Lower lobe of right lung (tissue), 2 donors: ENCODE measurements at places on chromosomes 7 and 10.

DNA sequence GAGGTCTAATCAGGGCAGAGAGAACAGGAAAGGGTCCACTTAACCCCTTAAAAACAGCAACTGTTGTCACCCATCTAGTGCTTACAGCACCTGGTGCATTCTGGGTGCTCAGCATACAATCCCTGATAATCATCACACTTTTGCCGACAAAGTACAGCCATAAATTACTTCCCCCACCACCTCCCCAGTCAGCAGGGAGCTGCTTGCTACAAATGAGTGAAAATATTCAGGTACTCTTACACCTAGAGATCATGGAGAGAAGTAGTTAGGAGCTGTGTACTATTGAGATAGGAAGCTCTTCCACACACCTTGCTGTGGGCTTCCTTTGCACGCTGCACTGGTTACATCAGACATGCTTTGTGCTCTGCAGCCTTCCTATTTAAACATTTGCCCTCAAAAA lies 723.5 kb upstream of the GALNT17 start:
- no peak overlapping the region for H3K4me3 ChIP-seq
- no peak overlapping the region for H3K27ac ChIP-seq
- DNase-seq: no peak
- no peaks in the 10 kb centered on the region for H3K36me3 ChIP-seq
- no peaks in the 10 kb centered on the region for H3K27me3 ChIP-seq
- no peaks in the 10 kb centered on the region for H3K4me1 ChIP-seq

DNA sequence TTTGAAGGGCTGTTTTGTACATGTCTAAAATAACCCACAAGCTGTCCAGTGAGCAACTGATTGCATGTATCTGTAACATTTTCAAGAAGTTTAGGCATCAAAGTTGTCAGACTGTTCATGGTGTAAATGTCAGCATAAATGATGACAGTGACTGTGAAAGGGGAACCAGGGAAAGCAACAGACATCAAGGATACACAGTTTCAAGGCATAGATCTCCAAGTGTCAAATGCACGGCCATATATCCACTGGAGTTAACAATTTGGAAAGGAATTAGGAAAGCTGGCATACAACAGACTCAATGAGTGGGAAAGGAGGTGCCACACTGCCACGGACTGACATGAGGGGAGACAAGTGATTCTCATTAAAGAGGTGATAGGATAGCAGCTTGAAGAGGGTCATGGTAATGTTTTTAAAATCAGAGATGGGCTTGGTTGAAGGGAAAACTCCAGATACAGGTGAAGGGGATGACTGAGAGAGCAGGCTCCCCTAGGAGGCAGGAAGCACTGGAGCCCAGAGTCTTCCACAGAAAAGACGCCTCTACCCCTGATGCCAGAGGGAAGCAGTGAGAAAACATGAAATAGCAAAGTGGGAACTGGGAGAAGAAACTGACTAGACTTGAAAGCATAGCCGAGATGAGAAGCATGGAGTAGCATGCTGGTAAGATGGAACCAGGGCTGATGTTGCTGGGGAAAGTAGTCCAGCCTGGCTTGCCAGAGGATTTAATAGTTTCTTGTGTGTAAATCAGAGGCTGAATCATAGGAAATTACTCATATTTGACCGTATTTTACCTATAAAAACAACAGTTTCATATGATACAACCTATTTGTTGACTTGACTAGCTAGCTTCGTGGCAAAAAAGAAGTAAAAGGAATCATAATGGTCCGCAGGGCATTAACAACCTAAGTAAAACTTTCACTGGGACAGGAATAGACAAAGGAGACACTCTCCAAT lies 18.6 kb downstream of the NSMCE4A start:
- DNase-seq: no peak
- no peak overlapping the region for H3K4me3 ChIP-seq
- H3K36me3 ChIP-seq: peaks cover 68% of the 10 kb centered on the region
- H3K27ac ChIP-seq: no peak overlapping the region
- H3K4me1 ChIP-seq: no peaks in the 10 kb centered on the region
- H3K27me3 ChIP-seq: no peaks in the 10 kb centered on the region

DNA sequence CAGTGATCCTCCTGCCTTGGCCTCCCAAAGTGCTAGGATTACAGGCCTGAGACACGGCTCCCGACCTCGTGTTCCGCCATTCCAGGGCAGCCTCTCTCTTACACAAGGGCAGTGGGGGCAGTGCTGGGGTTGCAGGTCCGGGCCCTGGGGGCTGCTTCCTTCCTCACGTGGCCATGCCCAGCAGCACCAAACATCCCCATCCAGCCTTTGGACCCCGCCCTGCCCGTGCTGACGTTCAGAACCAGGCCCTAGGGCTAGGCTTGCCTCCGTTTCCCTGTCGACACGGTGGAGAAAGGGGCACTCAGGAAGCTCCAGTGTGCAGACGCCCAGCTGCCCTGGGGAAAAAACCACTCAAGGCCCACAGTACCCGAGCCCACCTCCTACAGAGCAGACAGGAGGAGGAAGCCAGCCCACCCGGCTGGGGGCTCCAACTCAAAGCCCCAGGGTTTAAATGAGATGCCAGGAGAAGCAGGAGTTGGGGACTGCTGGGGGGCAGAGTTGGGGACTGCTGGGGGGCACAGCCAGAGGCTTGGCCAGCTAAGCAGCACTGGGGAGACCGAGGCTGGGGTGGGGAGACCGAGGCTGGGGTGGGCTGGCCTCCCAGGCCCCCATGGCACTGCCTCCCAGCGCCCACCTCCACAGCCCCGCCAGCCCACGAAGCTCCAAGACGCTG lies 35.9 kb downstream of the ADAP1 start:
- peak; percentile 32 for DNase-seq
- H3K4me1 ChIP-seq: peaks cover 18% of the 10 kb centered on the region
- H3K27ac ChIP-seq: no peak overlapping the region
- no peaks in the 10 kb centered on the region for H3K27me3 ChIP-seq
- no peak overlapping the region for H3K4me3 ChIP-seq

- no peak for DNase-seq
- H3K27ac ChIP-seq: no peak overlapping the region
- no peaks in the 10 kb centered on the region for H3K36me3 ChIP-seq
- no peaks in the 10 kb centered on the region for H3K4me1 ChIP-seq
Observed at GRCh38 chr7:8205537-8205936, 56.4 kb downstream of the ICA1 start.

DNA sequence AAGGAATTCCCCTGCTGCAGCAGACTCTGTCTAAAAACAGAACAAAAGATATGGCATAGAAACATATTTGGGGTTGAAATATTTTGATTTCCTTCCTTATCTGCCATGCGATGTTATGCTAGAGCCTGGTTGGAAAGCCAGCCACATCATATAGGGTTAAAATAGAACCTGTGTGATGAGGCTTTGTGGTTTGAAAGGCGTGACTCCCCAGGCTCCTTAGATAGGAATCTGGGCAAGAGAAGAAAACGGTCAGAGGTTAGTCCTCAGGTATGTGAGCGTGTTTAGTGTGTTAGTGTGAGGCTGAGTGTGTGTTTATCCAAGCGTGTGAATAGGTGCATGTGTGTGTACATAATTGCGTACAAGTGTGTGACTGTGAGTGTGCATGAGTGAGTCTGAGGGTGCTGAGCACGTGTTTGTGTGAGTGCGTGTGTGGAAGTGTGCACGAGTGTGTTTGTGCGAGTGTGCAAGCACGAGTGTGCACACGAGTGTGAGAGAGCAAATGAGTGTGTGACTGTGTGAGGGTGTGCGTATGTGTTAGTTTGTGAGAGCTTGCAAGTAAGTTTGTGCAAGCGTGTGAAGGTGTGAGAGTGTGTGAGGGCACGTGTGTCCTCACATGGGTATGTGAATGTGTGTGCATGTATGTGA lies 79.9 kb downstream of the COL26A1 start:
- DNase-seq: no peak
- H3K27me3 ChIP-seq: no peaks in the 10 kb centered on the region
- H3K27ac ChIP-seq: no peak overlapping the region

GRCh38 chr10:78937800-78938694 lies 130.7 kb upstream of the ZMIZ1 start:
- peaks cover 45% of the 10 kb centered on the region for H3K4me1 ChIP-seq
- no peak overlapping the region for H3K4me3 ChIP-seq
- peak overlapping the region; percentile 79 for H3K27ac ChIP-seq

GRCh38 chr10:29479981-29480954 lies 154.5 kb downstream of the SVIL start:
- peaks cover 81% of the 10 kb centered on the region for H3K36me3 ChIP-seq
- peaks cover 7% of the 10 kb centered on the region for H3K4me1 ChIP-seq
- H3K4me3 ChIP-seq: no peak overlapping the region
- DNase-seq: no peak
- H3K27ac ChIP-seq: no peak overlapping the region
- no peaks in the 10 kb centered on the region for H3K27me3 ChIP-seq

- H3K36me3 ChIP-seq: no peaks in the 10 kb centered on the region
- no peak for DNase-seq
- no peaks in the 10 kb centered on the region for H3K27me3 ChIP-seq
- no peak overlapping the region for H3K4me3 ChIP-seq
Observed at GRCh38 chr10:119466076-119466475, 76.4 kb downstream of the RGS10 start.

GRCh38 chr10:91796331-91797047 lies 1.7 kb upstream of the TNKS2 start:
- peak overlapping the region; percentile 97 for H3K27ac ChIP-seq
- H3K4me3 ChIP-seq: peak overlapping the region; percentile 95
- H3K4me1 ChIP-seq: peaks cover 38% of the 10 kb centered on the region
- DNase-seq: peak; percentile 55

DNA sequence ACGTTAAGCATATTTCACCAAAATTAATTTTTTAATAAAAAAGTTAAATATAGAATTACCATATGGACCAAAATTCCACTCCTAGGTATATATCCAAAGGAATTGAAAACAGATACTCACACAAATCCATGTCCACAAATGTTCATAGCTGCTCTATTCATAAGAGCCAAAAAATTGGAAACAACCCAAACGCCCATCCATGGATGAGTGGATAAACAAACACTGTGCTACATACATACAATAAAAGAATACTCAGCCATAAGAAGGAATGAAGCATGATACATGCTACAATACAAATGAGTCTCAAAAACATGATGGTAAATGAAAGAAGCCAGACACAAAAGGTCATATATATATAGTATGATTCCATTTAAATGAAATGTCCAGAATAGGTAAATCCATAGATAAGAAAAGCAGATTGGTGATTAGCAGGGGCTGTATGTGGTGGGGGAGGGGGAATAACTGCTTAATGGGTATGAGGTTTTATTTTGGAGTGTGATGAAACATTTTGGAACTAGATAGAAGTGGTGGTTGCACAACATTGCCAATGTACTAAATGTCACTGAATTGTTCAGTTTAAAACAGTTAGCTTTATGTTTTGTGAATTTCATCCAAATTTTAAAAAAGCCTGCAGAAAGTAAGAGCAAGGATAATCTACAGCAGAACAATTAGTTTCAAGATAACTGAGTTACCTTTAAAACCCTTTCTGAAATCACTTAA lies 101.2 kb upstream of the EFCAB10 start:
- peaks cover 35% of the 10 kb centered on the region for H3K4me1 ChIP-seq
- H3K27ac ChIP-seq: no peak overlapping the region
- DNase-seq: no peak
- no peak overlapping the region for H3K4me3 ChIP-seq
- no peaks in the 10 kb centered on the region for H3K36me3 ChIP-seq

DNA sequence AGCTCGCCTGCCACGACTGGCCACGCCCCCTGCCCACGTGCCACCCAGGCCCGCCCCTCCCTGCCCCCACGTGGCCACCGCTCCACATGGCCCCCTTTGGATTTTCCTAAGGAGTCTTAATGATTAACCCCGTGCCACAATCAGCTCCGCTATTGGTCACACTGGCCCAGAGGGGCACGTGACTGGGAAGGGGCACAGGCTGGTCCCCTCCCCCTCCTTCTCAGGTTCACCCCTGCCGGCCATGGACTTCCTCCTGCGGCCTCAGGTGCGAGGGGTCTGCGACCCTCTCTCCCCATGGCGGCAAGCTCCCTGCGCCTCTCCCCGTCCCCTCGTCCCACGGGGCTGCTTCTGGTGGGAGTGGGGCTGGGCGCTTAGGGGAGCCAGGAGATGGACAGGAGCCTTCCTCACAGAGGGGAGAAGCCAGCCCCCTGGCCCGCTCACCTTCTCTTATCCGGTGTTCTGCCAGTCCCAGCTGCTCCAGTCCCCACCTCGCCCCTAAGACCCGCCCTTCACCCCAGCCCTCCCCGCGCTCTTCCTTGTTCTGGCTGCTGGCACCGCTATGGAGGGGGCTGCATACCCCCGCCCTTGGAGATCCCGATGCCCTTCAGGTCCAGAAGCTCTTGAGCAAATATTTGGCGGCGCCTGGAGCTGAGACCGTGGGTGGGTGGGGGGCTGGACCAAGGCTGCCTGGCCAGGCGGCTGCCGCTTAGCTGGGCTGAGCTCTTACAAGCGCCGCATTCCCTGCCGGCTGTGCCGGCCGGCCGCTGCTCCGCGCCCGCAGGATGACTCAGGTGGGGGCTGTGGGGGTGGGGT lies 3.2 kb downstream of the SLC4A2 start:
- H3K36me3 ChIP-seq: peaks cover 49% of the 10 kb centered on the region
- H3K27ac ChIP-seq: peak overlapping the region; percentile 36
- peak; percentile 80 for DNase-seq
- peak overlapping the region; percentile 72 for H3K4me3 ChIP-seq
